Trophoblast cell (in vitro differentiated cells and primary cell): ENCODE measurements at places on chromosomes 1 and 21.

GRCh38 chr1:201582705-201583442, 43.9 kb downstream of the NAV1 start:
- H3K4me3 ChIP-seq = no peak overlapping the region
- H3K27me3 ChIP-seq = no peaks in the 10 kb centered on the region
- H3K36me3 ChIP-seq = no peaks in the 10 kb centered on the region
- DNase-seq = no peak
- no peak overlapping the region for H3K27ac ChIP-seq

GRCh38 chr1:229388897-229389580, 44.9 kb downstream of the ACTA1 start:
- DNase-seq = peak; percentile 83
- no peak overlapping the region for H3K27ac ChIP-seq
- no peaks in the 10 kb centered on the region for H3K4me1 ChIP-seq
- no peak overlapping the region for H3K4me3 ChIP-seq
- no peaks in the 10 kb centered on the region for H3K36me3 ChIP-seq

GRCh38 chr21:20396798-20397197, 601.4 kb upstream of the NCAM2 start:
- no peak overlapping the region for H3K27ac ChIP-seq
- H3K36me3 ChIP-seq = no peaks in the 10 kb centered on the region
- H3K4me1 ChIP-seq = no peaks in the 10 kb centered on the region

DNA sequence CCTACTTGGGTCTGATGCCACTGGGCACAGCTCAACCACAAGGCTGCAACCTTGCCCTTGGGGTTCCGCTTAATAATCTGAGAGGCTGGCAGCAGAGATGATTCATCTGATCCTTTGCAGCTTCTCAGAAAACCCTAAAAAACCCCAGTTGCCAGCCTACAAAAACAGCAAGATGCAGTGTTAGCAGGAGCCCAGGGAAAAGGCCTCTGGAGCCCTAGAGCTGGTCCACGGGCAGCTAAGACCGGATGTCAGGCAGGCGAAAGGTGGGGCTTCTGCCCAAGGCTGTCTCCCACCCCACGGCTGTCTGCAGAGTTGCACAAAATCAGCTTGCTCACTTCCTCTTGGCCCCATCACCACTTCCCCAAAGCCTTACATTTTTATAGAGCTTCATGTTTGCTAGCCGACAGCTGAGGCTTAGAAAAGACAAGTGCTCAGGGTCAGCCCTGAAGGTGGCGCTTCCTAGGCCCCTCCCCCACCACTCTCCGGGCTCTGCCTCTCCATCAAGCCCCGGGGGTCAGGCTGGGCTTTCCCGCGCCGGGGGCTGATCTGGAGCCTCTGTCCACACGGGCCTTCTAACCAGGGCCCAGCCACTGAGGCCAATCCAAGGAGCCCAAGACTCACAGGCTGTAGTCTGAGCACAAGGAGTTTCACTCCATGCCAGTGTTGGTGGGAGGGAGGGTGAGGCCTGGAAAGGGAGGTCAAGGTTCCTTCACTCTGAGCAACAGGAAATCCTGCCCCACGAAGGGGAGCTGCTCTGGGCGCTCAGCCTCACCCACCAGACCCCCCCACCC, 4.2 kb upstream of the ADORA3 start:
- peak overlapping the region; percentile 62 for H3K4me3 ChIP-seq
- H3K4me1 ChIP-seq = peaks cover 7% of the 10 kb centered on the region
- H3K27me3 ChIP-seq = no peaks in the 10 kb centered on the region
- no peaks in the 10 kb centered on the region for H3K36me3 ChIP-seq
- peak overlapping the region; percentile 66 for H3K27ac ChIP-seq

- no peak overlapping the region for H3K4me3 ChIP-seq
- no peaks in the 10 kb centered on the region for H3K36me3 ChIP-seq
- no peak overlapping the region for H3K27ac ChIP-seq
- peak; percentile 88 for DNase-seq
- no peaks in the 10 kb centered on the region for H3K27me3 ChIP-seq
Observed at GRCh38 chr1:233790662-233791371, 113.7 kb upstream of the SLC35F3 start.

DNA sequence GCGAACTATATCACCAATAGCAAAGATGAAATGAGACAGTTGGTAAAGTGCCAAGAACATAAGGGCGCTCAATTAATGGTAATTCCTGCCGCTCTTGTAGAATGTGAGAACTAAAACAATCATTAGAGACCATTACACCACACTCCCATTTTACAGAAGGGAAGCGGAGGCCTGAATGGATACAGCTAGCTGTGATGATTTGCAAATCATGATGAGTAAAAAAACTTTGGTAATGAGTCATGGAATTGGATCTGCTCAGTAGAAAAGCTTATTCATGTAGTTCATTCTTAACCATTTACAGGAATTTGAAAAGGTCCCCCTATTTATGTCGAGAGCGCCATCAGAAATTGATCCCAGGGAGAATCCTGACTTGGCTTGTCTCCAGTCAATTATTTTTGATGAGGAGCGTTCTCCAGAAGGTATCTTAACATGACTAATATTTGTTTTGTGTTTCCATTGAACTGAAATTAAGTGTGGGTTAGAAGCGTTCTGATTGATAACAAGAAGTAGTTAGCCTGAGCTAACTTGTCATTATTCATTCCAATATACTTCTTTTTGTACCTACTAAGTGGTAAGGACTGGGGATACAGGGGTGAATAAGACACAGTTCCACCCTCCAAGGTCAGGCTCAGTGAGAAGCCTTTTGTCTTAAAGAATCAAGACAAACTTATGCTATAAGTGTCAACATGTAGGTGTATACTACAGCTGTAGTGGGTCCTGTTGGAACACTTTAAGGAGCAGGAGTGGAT, 812 bp downstream of the TTC4 start:
- peaks cover 8% of the 10 kb centered on the region for H3K36me3 ChIP-seq
- H3K4me3 ChIP-seq = no peak overlapping the region
- H3K27me3 ChIP-seq = no peaks in the 10 kb centered on the region
- peak overlapping the region; percentile 35 for H3K27ac ChIP-seq
- DNase-seq = no peak
